Fibroblast of skin of right quadriceps (primary cell): ENCODE measurements at places on chromosomes 6 and 20.

DNA sequence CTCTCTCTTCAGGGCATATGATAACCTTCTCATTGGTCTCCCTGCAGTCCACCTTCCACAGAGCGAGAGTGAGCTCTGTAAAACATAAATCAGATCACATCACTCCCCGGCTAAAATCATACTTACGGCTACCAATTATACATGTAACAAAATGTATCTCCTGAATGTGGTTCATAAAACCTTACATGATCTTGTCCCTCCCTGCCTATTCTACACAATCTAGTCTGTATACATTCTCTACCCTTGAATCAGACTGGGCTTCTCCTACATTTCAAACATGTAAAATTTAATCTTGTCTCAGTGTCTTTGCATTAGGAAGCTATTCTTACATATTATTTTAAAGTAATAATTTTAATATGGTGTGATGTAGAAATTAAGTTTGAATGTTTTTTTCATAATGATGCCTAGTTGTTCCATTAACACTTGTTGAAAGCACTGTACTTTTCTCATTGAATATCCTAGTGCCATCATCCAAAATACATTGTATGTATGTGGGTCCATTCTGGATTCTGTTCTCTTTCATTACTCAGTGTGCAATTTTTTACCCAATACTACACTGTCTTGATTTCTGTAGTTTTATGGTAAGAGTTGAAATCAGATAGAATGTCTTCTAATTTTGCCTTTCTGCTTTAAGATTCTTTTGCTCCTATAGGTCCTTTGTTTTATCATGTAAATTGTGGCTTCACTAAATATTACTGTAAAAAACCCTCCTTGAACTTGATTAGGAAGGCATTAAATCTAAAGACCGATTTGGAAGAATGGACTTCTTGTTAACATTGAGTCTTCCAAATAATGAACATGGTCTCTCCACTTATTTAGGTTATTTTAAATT lies 403.3 kb upstream of the EPHA7 start:
- DNase-seq = no peak

DNA sequence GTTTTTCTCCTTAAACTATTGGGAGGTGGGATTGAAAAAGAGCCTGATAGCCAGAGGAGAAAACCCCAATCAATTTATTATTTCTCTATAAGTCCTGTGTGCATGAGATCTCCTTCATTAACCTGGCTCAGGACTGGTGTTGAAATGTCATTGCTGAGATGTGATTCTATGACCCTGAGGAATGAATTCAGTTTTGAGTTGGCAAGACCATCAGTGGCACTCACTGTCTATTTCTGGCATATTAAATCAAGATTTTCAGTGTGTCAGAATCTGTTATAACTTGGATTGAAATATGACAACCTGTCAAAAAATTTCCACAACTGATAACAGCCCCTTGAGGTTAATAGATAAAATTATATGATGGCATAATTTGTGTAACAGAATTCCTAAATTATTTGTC lies 431.1 kb downstream of the TFAP2B start:
- no peak for DNase-seq

- no peak for DNase-seq
These were observed 56.8 kb upstream of the PHIP start for GRCh38 chr6:79134699-79135474.

GRCh38 chr6:113763311-113763766 lies 93.8 kb upstream of the MARCKS start:
- DNase-seq = no peak

GRCh38 chr6:153858529-153858928 lies 180.5 kb upstream of the OPRM1 start:
- no peak for DNase-seq

DNA sequence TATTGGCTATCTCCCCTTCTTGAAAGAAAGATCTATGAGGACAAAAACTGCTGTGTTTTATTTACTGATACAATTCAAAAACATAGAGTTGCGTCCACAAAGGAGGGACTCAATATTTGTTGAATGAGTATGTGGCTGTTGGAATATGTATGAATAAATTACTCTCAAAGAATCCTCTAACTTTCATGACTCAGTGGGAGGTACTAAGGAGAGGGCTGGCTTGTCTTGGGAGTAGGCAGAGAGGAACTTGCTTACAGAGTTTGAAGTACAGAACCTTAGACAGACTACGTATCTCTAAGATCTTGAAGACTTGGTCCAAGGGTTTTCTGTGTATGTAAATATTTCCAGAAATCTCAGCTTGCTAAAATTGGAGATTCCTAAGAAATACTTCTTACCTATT lies 504.0 kb upstream of the PTCHD4 start:
- DNase-seq = peak; percentile 30

DNA sequence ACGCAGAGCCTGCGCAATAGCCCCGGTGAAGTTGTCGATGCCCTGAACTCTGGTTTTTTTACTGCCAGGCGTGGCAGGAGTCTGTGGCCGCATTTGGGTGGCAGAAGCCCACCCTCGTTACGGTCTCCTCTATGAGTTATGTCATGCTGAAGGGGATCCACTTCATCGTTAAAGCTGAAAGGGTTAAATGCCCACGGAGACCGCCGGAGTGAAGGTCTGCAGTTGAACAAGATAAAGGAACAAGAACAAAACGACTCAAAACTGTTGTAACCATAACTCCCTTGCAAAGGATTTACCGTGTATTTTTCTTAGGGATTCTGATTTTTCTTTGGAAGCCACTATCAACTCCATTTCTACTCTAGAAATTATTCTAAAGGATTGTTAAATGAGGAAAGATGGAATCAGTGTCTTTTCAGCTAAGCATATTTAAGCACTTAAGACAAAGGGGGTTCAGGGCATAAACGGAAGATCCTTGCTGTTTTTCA lies 501 bp upstream of the ELOVL5 start:
- no peak for DNase-seq

- peak; percentile 61 for DNase-seq
These were observed 64.8 kb downstream of the HCRTR2 start for GRCh38 chr6:55239099-55239498.

- no peak for DNase-seq
These were observed 7.3 kb upstream of the GPR63 start for GRCh38 chr6:96844530-96844929.

DNA sequence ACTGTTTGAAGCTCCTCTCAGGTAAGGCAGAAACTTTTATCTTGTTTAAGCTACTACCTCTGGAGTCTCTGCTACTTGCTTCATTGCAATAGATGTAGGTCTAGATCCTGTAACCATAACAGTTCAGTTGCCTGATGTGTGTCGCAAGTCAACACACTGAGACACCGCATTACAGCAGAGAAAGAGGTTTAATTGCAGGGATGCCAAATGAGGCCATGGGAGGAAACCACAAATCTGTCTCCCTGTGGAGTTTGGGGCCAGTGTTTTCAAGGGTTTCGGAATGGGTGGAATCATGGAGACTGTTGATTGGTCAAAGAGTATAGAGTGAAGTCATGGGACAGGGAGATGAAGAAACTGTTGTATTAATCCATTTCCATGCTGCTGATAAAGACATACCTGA lies 57.1 kb upstream of the RBM24 start:
- peak; percentile 27 for DNase-seq

- no peak for DNase-seq
These were observed 5.5 kb downstream of the FOXS1 start for GRCh38 chr20:31839782-31840487.

- DNase-seq = no peak
These were observed 269.6 kb downstream of the ARID1B start for GRCh38 chr6:157046776-157047175.

- DNase-seq = peak; percentile 69
These were observed 2.8 kb upstream of the FANCE start for GRCh38 chr6:35449287-35449881.

- DNase-seq = no peak
These were observed 876.1 kb upstream of the ADGRB3 start for GRCh38 chr6:67759001-67759400.

DNA sequence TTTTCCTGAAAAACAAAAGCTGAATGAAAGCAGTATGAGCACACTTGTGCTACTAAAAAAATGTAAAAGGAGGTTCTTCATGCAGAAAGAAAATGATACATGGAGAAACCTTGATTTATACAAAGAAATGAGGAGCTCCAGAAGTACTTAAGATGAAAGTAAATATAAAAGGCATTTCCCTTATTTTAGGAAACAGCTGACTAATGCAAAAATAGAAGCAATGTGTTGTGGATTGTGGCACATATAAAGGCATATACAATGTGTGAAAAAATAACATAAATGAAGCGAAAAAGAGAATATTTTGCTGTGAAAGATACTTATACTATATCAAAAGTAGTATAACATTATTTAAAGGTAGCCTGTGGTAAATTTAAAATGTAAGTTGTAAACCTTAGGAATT lies 41.2 kb upstream of the PHIP start:
- DNase-seq = no peak

DNA sequence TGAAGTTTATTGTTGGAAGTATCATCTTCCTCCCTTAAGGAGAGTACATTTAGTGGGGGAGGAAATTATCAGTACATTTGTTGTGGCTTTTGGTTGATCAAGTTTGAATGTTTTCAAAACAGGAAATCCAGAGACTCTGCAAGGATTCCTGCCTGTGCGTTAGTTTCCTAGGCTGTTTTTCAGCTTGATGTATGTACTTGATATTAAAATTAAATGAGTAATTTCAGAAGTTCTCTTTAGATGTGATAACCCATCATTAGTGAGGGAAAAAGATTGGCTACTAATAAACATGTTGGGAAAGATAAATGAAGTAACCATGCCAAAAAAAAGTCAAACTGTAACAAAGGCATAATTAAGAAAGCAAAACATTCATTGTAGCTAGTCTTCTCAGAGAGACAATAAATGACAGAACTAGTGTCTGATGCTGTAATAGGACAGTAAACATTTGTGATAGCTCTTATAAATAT lies 88.0 kb upstream of the TULP1 start:
- no peak for DNase-seq

DNA sequence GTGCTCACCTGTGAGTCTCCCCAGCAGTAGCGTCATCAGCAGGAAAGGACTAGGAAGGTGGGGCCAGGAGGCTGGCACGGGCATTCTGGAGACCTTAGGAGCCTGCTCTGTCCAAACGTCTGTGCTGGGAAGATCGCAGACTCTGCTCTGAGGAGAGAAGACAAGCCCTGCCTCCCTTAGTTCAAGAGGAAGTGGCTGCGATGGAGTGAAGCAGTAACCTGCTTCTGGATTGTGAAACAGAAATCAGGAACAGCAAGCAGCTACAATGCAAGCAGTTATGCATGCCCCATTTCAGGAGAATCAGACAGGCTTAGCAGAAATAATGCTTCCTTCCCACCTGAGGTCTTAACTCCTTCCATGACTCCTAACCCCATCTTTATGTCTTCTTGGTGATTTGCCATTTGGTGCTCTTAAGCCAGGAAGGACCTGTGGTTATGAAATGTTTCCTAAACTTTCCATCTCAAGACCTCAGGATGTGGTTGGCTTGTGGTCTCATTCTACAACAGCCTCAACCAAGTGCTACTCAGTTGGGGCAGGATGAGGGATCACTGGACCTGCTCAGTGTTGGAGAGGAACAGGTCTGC lies at the start of gene SIRPB1:
Gene SIRPB1, minus strand, starts transcription at position 149 of the 584 bp plus-strand sequence. Its CDS starts 65 bp downstream, at position 84.
- no peak for DNase-seq

GRCh38 chr6:131038597-131039344 lies 24.3 kb downstream of the EPB41L2 start:
- DNase-seq = peak; percentile 60

- DNase-seq = peak; percentile 45
These were observed 13.4 kb upstream of the COL12A1 start for GRCh38 chr6:75219263-75219662.

DNA sequence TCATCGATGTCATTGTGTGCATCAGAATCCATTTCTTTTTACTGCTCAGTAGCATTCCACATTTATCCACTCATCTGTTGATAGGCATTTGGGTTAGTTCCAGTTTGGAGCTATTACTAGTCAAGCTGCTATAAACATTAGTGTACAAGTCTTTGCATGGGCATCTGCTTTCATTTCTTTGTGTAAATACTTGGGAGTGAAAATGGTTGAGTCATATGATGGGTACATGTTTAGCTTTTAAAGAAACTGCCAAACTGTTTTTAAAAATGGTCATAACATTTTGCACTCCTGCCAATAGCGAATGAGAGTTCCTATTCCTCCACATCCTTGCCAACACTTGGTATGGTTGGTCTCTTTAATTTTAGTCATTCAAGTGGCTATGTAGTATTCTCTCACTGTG lies 21.2 kb upstream of the SLC22A2 start:
- DNase-seq = peak; percentile 5

GRCh38 chr20:64114356-64114971 lies 7.1 kb upstream of the NPBWR2 start:
- DNase-seq = no peak

GRCh38 chr6:39256294-39256940 lies 27.1 kb upstream of the KCNK5 start:
- no peak for DNase-seq

DNA sequence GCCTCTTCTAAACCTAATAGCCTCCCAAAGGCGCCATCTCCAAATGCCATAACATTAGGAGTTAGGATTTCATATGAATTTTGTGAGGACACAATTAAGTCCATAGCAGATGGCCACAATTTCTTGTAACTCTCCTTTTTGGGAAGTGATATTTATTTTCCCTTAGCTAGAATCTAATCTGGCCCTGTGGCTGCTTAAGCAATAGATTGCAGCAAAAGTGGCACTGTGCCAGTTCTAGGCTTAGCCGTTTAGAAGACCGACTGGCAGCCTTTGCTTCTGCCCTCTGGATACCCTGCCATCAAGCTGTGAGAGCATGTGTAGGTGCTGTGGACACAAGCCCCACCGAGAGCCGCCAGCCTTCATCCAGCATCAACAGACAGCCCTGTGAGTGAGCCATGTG lies 15.9 kb upstream of the ADGB start:
- DNase-seq = no peak

GRCh38 chr6:10556589-10556988 lies 35.4 kb downstream of the GCNT2 start:
- no peak for DNase-seq

DNA sequence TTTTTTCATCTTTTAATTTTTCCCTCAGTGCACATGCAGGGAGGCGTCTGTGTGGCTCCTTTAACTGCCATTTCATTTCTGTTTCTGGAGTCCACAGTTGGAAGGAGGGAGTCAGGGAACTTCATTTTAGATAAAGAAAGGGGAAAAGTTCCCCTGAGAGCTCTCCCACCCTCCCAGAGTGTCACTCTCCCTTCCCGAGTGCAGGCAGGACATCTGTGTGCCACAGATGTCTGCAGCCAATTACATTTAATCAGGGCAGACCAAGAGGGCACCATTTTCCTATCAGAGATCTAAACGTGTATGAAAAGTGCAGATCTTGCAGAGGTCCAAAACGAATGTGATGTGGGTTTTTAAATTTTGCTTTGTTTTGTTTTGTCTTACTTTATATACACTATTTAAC lies 96.6 kb downstream of the PXDC1 start:
- DNase-seq = no peak

DNA sequence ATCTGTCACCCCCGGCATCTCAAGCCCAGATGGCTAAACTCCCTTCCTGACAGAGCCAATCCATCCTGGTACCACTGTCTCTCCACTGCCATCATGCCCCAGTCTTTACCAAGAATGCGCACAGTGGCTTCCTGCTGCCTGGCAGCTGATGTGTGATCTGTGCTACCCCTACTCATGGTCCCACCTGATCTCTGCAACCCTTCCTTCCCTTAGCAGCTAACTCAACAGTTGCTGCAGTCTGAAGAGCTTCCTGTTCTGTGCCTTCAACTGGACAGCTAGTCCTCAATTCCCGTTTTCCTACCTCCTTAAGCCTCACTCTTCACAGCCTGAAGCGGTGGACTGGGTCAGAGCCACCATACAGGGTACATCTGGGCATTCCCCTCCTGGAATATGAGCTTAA lies 7.6 kb upstream of the FAM83C start:
- DNase-seq = no peak

GRCh38 chr6:108755257-108756240 lies 92.7 kb upstream of the ARMC2 start:
- peak; percentile 20 for DNase-seq

- no peak for DNase-seq
These were observed 915 bp downstream of the TMEM63B start for GRCh38 chr6:44128020-44128917.

- no peak for DNase-seq
These were observed 272.8 kb downstream of the MAFB start for GRCh38 chr20:40416274-40416673.
